Hematopoietic multipotent progenitor cell (in vitro differentiated cells): ENCODE measurements at places on chromosomes 7 and 10. TPM values are rescaled to one million over a fixed set of nuclear protein-coding genes. Genes with fewer than 3 reads are reported as not detected.

The HOXA1 gene
- total RNA-seq: 0.27 TPM

The SUPV3L1 gene
- 11.8 TPM for total RNA-seq

The INHBA gene
- under 0.01 TPM for total RNA-seq

The UNCX gene
- total RNA-seq: not detected

The ASAH2 gene
- under 0.01 TPM for total RNA-seq

The EPDR1 gene
- 40.1 TPM for total RNA-seq

The DOCK4 gene
- 2.4 TPM for total RNA-seq

The HYAL4 gene
- total RNA-seq: not detected

The ICA1 gene
- total RNA-seq: 14.0 TPM

The GCK gene
- 0.27 TPM for total RNA-seq

The ECHDC3 gene
- 11.8 TPM for total RNA-seq

DNA sequence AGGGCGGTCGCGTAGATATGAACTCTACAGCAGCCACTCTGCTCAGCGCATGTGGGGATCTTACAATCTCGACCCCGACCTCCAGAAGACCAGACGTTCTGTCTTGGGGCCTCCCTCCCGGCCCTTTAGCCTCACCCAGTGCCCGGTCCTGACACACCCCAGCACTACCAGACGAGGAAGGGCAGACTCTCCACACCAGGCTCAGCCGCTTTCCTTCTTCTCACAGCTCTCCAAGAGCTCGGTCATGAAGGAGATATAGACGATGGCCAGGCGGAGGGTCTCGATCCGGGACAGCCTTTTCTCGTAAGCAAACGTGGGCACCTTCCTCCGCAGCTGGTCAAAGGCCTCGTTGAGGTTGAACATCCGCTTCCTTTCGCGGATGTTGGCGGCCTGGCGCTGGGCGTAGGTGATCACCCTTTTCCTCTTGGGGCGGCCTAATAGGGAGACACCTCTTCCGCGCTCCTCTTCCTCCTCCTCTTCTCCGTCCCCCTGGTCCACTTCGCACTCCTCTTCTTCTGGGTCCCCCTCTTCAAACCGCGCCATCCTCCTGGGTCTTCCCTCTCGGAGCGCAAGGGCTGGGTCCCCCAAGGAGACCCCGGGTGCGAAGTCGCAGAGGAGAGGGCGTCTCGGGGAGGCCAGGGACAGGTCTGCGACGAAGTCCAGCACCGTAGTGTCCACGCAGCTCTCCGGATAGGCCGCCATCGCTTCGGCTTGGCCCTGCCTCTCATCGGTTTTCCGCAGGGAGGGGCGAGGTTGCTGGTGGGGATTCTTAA, at the start of gene FERD3L:
Gene FERD3L, minus strand, starts transcription at position 761 of the 773 bp plus-strand sequence. Its CDS starts 59 bp downstream, at position 702.
- DNase-seq: no peak

DNA sequence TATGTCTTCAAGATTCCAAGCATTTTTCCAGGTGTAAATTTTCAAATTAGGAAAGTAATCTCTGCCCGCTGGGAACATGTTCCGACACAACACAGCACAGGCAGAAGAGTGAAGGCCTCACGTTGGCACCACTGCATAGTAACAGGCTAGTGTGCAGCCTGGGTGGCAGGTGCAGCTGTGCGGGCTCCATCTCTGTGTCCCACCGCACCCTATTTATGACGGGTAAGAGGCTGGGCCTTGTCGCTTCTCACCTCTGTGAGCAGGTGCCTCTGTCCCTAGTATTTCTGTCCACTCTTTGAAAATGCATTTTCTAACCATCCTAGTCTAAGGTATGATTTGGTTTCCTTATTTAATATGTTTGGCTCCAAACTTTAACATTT, 24.1 kb downstream of the VIPR2 start:
- no peak for DNase-seq

- DNase-seq: no peak
Observed at GRCh38 chr7:2201686-2202360, 30.9 kb downstream of the MAD1L1 start.

DNA sequence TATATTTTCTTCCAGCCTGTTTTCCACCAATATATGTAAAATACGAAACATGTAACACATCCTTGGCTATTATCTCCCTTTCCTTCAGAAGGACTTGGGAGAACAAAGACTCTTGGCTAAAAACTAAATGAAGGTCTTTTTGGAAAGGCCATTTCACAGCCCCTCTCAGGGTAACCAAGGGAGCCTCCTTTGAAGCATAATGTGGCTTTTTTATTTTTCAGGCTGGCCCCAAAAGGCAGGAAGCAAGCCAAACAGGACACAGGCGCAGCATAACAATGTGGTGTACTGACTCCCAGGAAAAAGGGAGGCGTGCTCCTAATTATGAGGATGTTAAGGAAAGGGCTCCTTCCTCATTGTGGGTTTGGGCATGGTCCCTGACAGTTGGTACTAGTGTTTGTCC, 30.3 kb upstream of the CCSER2 start:
- DNase-seq: no peak

- no peak for DNase-seq
Observed at GRCh38 chr10:130399425-130399950, 263.3 kb downstream of the GLRX3 start.

DNA sequence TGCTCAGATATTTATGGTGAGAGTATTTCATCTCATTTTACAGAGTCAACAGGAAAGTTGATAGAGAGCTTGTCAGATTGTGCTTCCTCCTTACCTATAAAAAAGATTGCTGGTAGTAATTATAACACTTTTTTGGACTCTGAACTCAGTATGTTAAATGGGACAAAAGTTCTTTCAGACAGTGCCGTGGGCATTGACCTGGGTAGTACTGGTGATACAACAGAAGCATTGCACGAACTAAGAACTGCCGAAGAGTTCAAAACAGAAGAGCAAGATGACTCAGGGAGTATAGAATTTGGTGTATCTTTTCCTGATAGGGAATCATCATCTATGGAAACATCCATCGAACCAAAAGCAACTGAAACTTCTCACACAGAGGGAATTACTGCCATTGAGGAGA, 58.6 kb downstream of the LOXL4 start:
- DNase-seq: no peak

- no peak for DNase-seq
Observed at GRCh38 chr10:132850246-132850645, 64.3 kb upstream of the NKX6-2 start.

- DNase-seq: no peak
Observed at GRCh38 chr7:8422177-8422576, 11.2 kb upstream of the NXPH1 start.

- DNase-seq: no peak
Observed at GRCh38 chr7:127114742-127115265, 137.9 kb downstream of the GRM8 start.

DNA sequence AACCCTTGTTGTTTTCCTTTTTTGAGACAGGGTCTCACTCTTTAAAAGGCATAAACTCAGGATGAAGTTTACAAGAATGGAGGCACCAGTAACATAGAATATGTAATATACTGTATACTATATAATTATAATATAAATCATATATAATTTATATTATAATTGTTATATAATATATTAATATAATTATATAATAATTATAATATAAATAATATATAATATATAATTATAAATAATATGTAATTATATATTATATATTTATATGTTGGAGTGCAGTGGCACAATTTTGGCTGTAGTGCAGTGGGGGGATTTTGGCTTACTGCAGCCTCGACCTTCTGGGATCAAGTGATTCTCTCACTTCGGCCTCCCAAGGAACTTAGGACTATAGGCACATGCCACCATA, 96.1 kb downstream of the LRMDA start:
- no peak for DNase-seq

DNA sequence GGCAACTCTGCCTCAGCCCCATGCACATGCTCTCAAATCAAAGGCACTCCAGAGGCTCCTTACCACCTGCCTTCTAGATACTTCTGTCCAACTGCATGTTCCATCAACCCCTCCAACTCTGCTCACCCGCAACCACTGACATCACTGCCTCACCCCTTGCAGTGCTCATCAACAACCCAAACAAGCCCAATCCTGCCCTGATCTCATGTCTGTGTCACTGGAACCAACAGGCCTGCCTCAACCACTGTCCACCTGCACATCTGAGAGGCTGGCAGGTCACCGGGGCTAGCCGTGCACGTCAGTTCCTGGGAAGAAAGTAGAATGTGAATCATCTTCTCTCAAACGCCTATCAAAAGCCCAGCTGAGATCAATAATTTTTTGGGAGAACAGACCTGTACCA, 33.3 kb downstream of the CTBP2 start:
- DNase-seq: no peak

DNA sequence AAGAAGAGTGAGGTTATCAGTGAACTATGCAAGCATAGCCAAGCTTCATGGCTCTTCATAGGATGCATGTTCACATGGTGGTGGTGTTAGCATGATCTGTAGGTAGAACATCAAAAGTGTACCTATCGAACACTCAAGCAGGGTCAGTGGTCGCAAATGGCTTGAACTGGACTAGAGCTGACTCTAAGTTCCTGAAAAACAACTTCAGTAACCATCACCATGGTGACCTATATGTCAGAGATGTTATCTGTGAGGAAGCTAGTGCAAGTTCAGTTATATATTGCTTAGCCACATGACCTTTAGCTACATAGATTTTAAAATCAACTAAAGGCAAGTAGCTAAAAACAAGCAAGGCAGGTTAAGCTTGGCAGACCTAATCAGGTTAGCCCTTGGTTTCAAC, 163.1 kb upstream of the AGR3 start:
- DNase-seq: no peak

- no peak for DNase-seq
Observed at GRCh38 chr7:36117203-36117840, 35.7 kb upstream of the EEPD1 start.

- no peak for DNase-seq
Observed at GRCh38 chr10:48844616-48845015, 95.0 kb downstream of the LRRC18 start.

DNA sequence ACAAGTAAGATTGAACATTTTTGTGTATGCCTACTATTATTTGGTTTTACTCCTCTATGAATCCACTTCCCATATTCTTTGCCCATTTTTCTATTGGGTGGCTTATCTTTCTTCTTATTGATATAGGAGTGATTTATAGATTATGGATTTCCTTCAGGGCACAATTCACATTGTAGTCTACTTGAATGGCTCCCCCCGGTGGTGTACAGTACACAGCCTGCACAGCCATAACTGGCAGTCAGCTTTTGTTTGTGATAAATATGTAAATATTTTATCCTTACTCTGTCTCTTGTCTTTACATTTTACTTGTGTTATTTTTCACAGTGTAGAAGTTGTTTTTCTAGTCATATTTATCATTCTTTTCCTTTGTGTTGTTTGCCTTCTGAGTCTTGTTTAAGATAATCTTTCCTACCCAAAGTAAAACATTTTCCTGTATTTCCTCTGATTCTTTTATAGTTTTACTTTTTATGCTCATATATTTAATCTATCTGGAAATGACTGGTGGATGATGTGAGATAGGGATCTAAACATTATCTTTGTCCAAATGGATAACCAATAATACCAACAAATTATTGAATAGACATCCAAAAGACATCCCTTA, 23.9 kb upstream of the CALD1 start:
- peak; percentile 8 for DNase-seq

DNA sequence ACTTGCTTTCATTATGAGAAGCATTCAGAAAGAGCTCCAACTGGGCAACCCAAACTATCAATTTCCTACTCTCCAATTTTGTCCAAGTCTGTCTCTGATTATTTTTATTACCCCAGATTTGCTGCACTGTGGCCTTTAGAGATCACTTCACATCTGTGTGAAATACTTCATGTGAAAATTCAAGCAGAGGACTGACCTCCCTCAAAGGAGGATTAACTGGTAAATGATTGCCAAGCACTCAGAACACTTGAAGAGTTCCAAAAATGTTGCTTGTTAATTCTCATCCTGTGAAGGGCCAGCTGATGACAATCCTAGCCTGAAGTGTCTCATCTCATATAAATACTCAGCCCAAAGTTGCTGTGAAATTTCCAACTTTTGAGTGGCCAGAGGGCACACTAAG, 182.8 kb upstream of the DGKB start:
- DNase-seq: no peak
